Omental fat pad (tissue), 4 donors: ENCODE measurements at places on chromosomes 12 and 14. TPM values are rescaled to one million over a fixed set of nuclear protein-coding genes. Genes with fewer than 3 reads are reported as not detected.

DNA sequence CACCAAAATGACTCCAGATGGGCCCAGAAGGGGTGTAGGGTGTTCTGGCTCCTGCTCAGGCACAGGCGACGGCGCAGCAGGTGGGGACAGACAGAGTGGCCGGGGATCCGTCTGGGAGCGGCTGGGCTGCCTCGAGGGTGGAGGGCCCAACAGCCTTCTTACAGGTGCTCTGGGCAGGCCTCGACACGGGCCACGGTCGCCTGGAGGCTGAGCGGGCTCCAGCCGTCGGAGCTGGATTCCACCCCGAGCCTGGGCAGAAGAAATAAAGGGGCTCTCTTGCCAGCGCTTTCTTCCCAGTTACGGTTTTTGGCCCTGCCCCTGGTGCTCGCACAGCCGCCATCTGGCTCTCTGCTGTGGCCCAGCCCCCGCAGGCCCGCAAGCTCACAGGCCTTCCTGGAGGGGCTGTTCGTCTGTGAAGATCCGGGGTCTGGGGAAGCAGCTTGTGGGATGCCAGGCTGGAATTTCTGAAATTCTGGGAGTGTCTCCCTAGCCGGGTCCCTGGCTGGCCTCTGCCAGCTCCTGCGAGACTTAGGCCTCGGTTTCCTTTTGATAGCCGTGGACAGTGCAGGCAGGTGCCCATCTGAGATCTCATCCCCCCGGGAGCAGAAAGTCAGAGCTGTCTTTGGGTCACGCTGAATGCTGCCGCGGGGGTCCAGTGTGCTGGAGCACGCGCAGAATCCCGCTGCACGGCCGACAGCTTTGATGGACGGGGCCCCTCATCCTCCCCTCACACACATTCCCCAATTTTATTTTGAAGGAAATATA lies 122.7 kb downstream of the PAPOLA start:
- DNase-seq = no peak

- no peak for DNase-seq
Measured at GRCh38 chr12:122820838-122821271, 14.4 kb upstream of the HIP1R start.

DNA sequence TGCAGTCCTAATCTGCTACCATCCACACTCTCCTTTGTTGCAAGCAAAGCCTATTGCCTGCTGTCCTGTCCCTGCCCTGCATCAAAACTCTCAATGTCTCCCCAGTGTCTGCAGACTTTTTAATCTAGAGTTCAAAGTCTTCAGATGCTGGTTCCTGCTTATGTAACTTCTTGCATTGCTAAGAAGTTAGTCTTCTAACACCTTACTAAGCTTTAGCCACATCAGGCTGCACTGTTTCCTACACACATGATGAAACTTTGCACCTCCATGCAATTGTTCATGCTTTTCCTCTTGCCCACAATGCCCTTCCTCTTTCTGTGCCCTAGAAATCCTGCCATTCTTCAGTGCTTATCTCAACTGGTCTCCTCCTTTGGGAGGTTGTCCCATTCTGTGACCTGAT lies 16.2 kb upstream of the DICER1 start:
- DNase-seq = no peak

Gene KRT79
- 1.7 TPM for total RNA-seq

DNA sequence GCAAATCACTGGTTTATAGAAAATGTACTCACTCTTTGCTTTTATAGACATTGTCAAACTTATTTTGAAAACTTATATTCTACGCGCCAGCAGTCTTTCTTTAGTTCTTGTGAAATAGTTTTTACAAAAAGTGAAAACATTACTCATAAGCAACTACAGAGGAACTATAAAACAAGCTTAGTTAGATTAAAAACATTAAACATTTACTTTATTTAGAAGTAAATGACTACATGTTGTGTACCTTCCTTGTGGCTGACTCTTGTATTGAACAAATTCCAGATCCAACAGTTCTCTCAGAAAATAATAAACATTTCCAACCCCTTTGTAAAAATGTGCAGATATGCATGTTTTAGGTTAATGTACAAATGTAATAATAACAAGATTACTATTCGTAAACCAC lies 198.5 kb downstream of the SOX5 start:
- DNase-seq = no peak

- DNase-seq = no peak
Measured at GRCh38 chr12:46473634-46474329, 101.2 kb upstream of the SLC38A2 start.

DNA sequence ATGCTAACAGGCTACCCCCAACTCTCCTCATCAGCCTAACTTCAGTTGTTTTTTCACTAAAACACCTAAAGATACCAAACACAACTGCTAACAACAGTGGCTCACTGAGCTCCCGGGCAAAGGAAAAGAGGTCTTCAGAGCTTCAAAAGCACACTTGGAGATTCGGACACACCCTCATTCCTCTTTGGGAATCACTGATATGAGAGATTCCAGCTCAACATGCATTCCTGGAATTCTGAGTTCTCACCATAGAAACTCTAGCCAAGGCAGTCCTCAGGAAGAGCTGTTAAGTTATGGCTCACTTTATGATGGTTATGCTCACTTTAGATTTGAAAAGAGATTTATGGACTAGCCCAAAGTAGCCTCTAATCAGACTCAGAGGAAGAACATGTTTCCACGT lies 40.1 kb downstream of the STXBP6 start:
- DNase-seq = no peak

Gene DLK1
- total RNA-seq = not detected

- no peak for DNase-seq
Measured at GRCh38 chr12:88207921-88208620, 66.0 kb downstream of the TMTC3 start.

DNA sequence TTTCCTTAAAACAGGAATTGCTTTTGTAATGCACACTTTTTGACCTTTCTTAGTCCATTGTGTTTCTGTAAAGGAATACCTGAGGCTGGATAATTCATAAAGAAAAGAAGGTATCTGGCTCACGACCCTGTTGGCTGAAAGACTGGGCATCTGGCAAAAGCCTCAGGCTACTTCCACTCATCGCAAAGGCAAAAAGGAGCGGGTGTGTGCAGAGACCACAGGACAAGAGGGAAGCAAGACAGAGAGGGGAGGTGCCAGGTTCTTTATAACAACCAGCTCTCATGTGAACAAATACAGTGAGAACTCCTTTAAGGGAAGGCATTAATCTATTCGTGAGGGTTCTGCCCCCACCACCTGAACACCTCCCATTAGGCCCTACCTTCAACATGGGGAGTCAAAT lies 182.1 kb downstream of the C12orf50 start:
- DNase-seq = no peak

- DNase-seq = no peak
Measured at GRCh38 chr12:678747-679712, 15.8 kb upstream of the NINJ2 start.

Gene HVCN1
- total RNA-seq = 12.2 TPM

DNA sequence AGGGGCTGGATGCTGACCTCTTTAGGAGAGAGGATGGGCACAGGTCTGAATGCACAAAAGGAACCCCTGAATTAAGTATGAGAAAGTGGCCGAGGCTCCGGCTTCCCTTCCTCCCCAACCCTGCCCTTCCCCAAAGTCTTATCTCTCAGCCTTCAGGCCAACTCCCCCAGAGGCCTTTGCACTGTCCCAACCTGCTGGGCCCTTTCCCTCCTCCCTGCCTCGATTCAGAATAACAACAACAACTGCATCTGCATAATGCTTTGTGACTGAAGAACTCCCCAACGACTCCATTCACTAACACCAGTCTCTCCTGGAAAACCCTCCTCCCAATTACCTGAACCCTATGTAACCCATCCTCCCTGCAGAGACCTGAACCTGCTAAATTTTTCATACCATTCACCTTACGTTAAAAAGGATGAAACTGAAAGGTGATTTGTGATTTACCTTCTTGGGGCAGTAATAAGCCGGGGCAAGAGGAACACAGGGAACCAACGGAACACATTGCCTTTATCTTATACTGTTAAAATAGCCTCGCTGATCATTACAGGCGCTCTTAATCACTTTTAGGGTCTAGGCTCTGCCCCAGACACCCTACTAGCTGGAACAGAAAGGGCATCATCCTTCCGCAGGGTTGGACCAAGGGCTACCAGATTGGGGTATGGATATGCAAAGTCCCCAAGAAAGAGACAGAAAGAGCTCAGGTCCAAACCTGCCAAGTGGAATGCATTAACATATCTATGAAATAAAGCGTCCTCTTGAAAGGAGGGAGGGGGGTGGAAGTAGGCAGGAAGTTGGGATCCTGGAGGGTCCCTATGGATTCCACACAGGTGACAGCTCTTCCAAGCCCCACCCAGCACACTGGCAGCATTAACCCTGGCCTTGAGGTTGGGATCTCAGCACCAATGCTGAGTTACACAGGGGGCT lies 24.2 kb upstream of the FOXN3 start:
- no peak for DNase-seq

Gene FAM186B
- total RNA-seq = 0.84 TPM

DNA sequence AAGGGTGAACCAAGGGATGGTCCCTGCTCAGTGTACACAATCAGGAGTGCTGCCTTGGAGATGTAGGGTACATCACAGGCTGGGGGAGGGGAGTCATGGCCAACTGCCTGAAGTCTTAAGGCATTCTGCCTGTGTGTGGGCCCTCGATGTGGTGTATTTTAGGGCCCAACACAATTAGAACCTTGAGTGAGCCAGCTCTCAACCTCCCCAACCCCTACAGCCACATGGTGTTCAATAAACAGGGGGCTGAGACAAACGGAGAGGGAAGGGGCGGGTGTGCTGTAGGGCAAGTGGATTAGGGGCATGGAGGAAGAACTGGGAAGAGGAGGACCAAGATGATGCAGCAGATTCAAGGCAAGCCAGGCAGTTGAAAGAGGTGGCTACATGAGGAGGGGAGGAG lies 8.6 kb upstream of the CHD4 start:
- no peak for DNase-seq

- no peak for DNase-seq
Measured at GRCh38 chr12:13085968-13086686, 17.3 kb downstream of the GSG1 start.

Gene LRRK2
- total RNA-seq = 9.0 TPM

- no peak for DNase-seq
Measured at GRCh38 chr12:104702565-104703139, 245.9 kb downstream of the CHST11 start.

Gene TAS2R42
- total RNA-seq = not detected

Gene BMAL2
- 1.2 TPM for total RNA-seq

Gene LALBA
- total RNA-seq = not detected
